ENCODE measurements at places on chromosomes 2 and 18. TPM values are rescaled to one million over a fixed set of nuclear protein-coding genes. Genes with fewer than 3 reads are reported as not detected.

Gene SLC30A3
- polyA plus RNA-seq, result not detected

Gene RNF152
- not detected for polyA plus RNA-seq

Gene GRB14
- not detected for polyA plus RNA-seq

Gene SLC9A2
- polyA plus RNA-seq, result not detected

Gene SMC6
- polyA plus RNA-seq, result 8.7 TPM

Gene SERPINB4
- not detected for polyA plus RNA-seq

Gene FAM124B
- not detected for polyA plus RNA-seq

Gene NDUFAF7
- 8.4 TPM for polyA plus RNA-seq

Gene CCDC85A
- polyA plus RNA-seq, result not detected

DNA sequence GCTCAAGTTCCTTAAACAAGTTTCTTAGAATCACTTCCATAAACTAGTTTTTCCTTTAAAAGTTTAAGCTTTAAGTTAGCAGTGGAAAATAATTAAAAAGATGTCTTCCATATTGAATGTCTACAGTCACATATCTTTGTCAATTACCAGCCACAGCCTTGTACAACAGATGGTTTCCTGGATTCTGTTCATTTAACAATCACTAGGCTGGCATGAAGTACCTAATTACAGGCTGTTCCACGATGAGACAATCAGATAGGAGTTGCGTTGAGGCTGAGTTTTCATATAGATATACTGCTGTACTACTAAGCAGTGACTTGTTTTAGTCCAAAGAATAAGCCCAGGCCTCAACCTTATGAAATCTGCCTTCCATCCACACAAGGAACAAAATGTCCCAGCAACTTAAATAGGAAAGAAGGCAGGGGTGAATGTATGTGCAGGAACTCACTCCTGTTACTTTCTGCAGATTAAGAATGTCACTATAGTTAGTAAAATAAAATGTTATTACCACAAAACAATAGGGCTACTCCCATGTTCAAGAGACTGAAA is 131.0 kb downstream of the ZAP70 start:
- no peak overlapping the region for H3K27ac ChIP-seq
- H3K27me3 ChIP-seq, result no peaks in the 10 kb centered on the region
- H3K36me3 ChIP-seq, result peaks cover 40% of the 10 kb centered on the region
- no peak overlapping the region for H3K4me3 ChIP-seq

DNA sequence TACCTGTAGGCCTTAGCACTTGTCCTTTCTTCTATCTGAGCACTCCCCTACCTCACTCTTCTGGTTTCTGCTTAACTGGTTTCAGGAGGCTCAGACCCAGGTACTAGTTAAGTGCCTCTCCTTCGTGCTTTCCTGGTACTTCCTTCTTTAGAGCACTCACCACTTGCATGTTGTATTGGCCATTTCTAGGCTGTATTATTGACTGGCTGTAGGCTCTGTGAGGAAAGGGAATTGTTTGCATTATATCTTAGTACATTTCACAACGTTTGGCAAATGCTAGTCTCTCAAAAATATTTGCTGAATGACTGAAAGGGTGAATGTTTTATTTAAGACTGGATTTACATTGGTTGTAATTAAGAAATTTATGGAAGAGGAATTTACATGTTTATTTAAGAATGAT is 36.0 kb upstream of the SCN1A start:
- no peak overlapping the region for H3K4me3 ChIP-seq
- H3K27me3 ChIP-seq, result peaks cover 3% of the 10 kb centered on the region
- H3K4me1 ChIP-seq, result no peaks in the 10 kb centered on the region
- H3K27ac ChIP-seq, result no peak overlapping the region

DNA sequence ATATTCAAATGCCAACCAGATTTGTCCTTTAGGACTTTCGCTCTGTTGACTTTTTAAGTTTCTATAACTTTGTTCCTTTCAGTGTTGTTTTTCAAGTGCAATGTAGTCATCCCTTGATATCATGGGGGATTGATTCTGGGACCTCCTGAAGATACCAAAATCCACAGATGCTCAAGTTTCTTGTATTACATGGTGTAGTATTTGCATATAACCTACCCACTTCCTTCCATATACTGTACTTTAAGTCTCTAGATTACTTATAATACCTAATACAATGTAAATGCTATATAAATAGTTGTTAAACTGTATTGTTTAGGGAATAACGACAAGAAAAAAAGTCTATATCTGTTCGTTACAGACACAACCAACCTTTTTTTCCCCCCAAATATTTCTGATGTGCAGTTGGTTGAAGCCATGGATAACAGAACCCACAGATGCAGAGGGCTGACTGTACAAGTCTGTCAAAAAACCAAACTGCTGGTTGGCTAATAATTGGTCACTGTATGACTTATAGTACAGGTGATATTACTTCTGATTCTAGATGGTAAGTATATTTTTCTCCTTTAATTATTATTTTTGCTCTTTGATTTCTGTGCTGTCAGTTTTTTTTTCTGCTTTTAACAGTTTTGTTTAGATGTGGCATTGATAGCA is 201.7 kb upstream of the STON1 start:
- DNase-seq, result no peak
- no peak overlapping the region for H3K27ac ChIP-seq
- H3K27me3 ChIP-seq, result no peaks in the 10 kb centered on the region
- peaks cover 9% of the 10 kb centered on the region for H3K36me3 ChIP-seq
- H3K4me1 ChIP-seq, result peaks cover 21% of the 10 kb centered on the region
- H3K4me3 ChIP-seq, result no peak overlapping the region

DNA sequence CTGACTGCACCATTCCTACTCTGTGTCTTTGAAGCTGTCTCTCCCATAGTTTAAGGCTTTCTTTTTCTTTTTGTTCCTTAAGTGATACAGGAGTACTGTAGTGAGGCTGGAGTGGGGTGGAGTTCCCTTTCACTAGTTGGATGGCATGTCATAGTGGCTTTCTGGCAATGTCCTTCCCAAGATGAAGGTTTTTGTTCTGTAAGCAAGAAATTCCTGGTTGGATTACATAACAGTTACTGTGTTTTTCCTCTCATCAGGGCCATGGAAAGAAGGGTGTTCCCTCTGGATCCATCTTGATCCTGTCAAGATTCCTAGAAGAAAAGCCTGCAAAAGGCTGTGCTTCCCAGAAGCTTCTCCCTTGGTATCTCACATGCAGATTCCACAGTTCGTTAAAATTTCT is 84.2 kb downstream of the ACKR3 start:
- H3K4me1 ChIP-seq, result no peaks in the 10 kb centered on the region
- no peak overlapping the region for H3K4me3 ChIP-seq
- no peak for DNase-seq
- H3K27ac ChIP-seq, result no peak overlapping the region
- no peaks in the 10 kb centered on the region for H3K36me3 ChIP-seq

DNA sequence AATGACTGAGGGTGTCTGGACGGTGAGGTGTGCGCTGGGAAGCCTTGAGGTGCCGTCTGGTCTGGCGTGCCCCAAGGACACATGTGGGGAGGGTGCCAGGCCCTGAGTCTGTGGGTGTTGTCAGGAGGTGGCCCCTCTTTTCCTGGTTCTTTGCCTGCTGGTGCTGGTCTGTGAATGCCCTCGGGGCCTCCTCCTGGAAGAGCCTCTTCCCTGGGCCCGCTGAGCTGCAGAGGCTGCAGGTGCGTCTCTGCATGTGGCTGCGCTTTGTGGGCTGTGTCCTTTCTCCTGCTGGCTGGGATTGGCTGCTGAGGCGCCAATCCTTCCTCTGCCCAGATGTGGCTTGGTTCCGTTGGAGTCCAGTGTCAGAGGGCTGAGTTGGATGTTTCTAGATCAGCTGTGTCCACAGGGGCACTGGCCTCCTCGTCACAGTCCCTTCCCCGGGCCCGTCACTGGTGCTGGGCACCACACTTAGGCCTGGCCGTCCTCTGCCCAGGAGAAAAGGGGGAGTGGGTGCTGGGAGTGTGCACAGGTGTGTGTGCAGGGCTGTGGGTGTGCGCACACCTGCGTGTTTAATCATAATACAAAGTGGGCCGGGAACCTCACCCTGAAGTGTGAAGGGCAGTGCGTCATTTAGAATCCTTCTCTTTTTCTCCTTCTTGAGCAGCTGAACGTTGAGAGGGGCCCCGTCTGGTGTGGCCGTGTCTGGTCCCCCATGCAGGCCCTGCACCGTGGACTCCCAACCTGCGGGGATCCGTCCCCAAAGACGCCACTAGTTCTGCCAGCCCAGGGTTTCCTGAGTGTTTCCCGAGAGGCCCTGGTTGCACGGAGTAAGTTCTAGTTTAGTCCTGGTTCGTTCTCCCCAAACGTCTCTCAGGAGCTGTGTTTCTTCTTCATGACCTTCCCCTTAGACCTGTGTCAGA is 35.5 kb downstream of the RTP5 start:
- no peak for DNase-seq
- H3K36me3 ChIP-seq, result peaks cover 24% of the 10 kb centered on the region
- no peak overlapping the region for H3K4me3 ChIP-seq
- no peaks in the 10 kb centered on the region for H3K27me3 ChIP-seq
- no peaks in the 10 kb centered on the region for H3K4me1 ChIP-seq

- no peaks in the 10 kb centered on the region for H3K36me3 ChIP-seq
- DNase-seq, result no peak
- no peak overlapping the region for H3K4me3 ChIP-seq
- no peak overlapping the region for H3K27ac ChIP-seq
- peaks cover 61% of the 10 kb centered on the region for H3K27me3 ChIP-seq
Measured at GRCh38 chr2:218829868-218830451, 1.6 kb downstream of the PRKAG3 start.

GRCh38 chr18:56721491-56721890 is 70.3 kb downstream of the WDR7 start:
- H3K27ac ChIP-seq, result peak overlapping the region; percentile 25
- no peaks in the 10 kb centered on the region for H3K27me3 ChIP-seq
- peaks cover 30% of the 10 kb centered on the region for H3K36me3 ChIP-seq

DNA sequence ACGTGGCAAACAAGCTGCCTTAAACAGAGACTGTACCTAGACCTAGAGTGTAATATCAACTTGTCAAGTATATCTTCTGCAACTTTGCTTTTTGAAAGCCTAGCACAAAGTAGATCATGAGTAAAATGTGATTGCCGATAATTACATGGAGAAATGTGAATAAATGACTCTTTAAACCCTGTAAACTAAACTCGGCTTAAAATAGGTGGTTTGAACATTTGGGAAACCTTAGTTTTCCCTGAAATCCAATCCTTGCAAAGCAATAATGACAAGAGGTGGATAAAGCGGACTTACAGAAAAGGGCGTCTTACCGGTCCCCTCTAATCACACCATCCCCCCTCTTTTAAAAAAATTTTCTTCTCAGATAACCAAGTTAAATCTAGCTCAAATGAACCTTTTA is 549 bp upstream of the PSMD14 start:
- DNase-seq, result no peak
- peak overlapping the region; percentile 97 for H3K27ac ChIP-seq
- peaks cover under 1% of the 10 kb centered on the region for H3K27me3 ChIP-seq
- H3K4me1 ChIP-seq, result peaks cover 35% of the 10 kb centered on the region

GRCh38 chr18:62499263-62499650 is 23.6 kb upstream of the ZCCHC2 start:
- no peaks in the 10 kb centered on the region for H3K4me1 ChIP-seq
- no peaks in the 10 kb centered on the region for H3K36me3 ChIP-seq
- H3K27ac ChIP-seq, result no peak overlapping the region
- no peaks in the 10 kb centered on the region for H3K27me3 ChIP-seq
- no peak overlapping the region for H3K4me3 ChIP-seq
